Renal cortex interstitium (tissue), 15 donors: ENCODE measurements at places on chromosomes 16 and 17. TPM values are rescaled to one million over a fixed set of nuclear protein-coding genes. Genes with fewer than 3 reads are reported as not detected.

- DNase-seq = no peak
These were observed at the start of gene CD79B for GRCh38 chr17:63931981-63932561. CD79B (minus strand) TSS chr17:63932331; CDS start chr17:63932261, 70 bp downstream.

The TMEM114 gene
- polyA plus RNA-seq = 0.18 TPM

DNA sequence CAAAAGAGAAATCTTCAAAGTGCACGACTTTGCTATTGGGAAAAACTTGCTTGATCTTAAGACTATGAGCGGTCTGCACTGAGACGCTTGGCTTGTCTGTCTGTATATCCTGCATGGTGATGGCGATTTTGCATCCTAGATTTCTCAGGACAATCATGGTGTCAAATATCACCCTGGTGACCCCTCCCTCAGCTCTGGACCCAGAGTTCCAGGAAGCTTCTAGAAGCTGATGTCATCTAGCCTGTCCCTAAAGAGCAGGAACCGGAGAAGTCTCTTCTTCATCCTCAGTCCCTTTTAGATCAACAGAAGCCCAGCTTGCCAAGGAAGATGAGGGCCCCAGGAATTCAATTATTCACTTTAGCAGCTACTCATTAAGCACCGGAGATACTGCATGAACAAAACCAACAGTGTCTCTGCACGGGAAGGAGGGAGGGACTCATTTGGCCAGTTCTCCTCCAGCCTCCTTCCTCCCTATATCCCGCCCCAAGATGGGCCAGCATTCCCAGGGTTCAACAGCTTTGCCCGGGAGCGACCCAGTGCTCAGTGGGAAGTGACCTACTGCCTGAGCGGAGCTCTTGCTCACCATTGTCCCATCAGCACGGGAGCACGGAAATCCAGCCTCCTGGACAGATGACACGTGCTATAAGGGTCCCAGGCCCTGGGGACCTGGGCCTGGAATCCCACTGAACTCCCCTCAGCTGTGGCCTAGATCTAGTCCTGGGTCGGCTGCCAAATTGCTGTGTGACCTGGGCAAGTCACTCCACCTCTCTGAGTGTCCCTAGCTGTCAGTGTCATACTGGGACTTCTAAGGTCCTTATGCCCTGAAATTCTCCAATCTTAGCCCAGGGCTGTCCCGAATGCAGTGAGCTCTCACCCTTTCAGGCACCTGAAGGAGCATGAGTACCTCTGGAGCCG lies 3.8 kb downstream of the EMP2 start:
- DNase-seq = no peak

DNA sequence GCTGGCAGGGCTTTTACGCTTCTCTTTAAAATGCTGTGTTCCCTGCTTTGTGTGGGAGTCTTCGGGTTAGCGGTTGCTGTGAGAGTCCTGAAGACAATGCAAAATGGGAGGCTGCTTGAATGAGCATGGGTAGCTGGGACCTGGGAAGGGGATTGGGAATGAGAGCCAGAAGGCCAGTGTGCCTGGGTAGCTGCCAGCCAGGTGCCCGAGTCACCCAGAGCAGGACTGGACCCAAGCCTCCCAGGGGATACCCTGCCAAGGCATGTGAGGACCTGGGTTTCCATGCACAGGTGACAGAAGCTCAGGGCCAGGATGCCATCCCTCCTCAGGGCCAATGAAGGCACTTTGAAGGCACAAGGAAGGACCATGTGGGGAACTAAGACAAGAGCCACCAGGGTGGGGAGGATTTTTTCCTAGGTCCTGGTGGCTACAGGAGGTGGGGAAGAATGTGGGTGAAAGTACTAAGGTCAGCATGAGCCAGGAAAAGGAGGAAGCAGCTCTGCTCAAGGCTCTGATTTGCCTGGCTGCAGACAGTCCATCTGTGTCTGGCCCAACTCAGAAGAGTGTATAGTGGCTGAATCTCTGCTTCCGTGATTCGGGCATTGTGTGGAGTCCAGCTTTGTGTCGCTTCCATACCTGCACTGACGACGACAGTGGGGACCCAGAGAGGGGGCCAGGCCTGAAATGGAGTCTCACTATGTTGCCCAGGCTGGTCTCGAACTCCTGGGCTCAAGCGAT lies 20.5 kb downstream of the TMEM94 start:
- no peak for DNase-seq

GRCh38 chr16:78962457-78962929 lies 638.0 kb downstream of the MAF start:
- no peak for DNase-seq

DNA sequence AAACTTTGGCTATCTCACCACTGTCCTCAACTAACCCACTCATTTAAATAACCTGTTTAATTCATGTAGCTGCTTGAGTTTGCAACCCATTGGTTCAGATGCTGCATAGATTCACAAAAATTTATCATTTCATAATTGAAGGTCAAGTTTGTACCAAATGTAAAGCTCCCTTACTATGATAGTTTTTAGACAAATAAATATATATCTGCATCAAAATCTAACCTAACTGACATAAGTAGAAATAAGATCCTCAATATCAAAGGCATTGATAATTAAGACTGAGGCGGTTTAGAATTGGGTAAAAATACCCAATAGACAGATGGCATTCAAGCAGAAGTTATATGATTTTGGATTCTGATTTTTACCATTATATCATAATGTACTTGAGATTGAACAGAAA lies 132.9 kb upstream of the NACA2 start:
- DNase-seq = no peak

GRCh38 chr17:66805567-66805966 lies 29.4 kb upstream of the CACNG5 start:
- DNase-seq = no peak

- no peak for DNase-seq
These were observed 35.3 kb upstream of the HELZ start for GRCh38 chr17:67280279-67280678.

DNA sequence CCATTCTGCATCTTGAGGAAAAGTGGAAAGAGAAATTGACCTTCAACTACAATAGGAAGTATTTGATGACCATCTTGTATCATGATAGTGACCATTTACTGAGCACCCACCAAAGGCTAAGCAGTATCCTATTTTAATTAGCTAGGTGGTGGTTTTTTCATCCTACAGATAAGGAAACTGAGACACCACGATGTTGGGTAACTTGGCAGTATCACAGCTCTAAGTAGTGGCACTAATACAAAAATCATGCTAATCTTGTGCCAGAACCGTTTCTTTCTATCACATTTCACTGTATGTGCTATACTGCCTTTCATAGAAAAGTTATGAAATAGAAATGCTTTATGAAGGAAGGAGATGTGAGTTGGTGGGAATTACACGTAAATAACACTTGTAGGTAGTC lies 2.3 kb downstream of the EVI2B start:
- no peak for DNase-seq

GRCh38 chr16:23283571-23283970 lies 18.5 kb upstream of the SCNN1B start:
- no peak for DNase-seq

GRCh38 chr17:66450008-66450851 lies 147.8 kb downstream of the PRKCA start:
- DNase-seq = no peak
